Muscle of leg (tissue), 16 donors: ENCODE measurements at places on chromosomes 12 and 14. TPM values are rescaled to one million over a fixed set of nuclear protein-coding genes. Genes with fewer than 3 reads are reported as not detected.

Gene FOXG1
- not detected for polyA plus RNA-seq

Gene BHLHE41
- 3.9 TPM for polyA plus RNA-seq

Gene TMPRSS12
- not detected for polyA plus RNA-seq

Gene NEUROD4
- not detected for polyA plus RNA-seq

Gene CYP27B1
- 1.3 TPM for polyA plus RNA-seq

Gene C1QL4
- polyA plus RNA-seq = not detected

Gene PLEKHD1
- polyA plus RNA-seq = 0.89 TPM

Gene HELB
- 1.1 TPM for polyA plus RNA-seq

Gene TMEM106C
- polyA plus RNA-seq = 65.9 TPM

Gene TAS2R19
- polyA plus RNA-seq = 0.75 TPM

Gene GLIPR1L1
- polyA plus RNA-seq = 0.18 TPM

Gene GALNT6
- 0.59 TPM for polyA plus RNA-seq

Gene LALBA
- not detected for polyA plus RNA-seq

Gene STYK1
- 0.39 TPM for polyA plus RNA-seq

Gene P2RX7
- 0.78 TPM for polyA plus RNA-seq

Gene JPH4
- polyA plus RNA-seq = 3.0 TPM

Gene CABP1
- polyA plus RNA-seq = 2.7 TPM

Gene NCOR2
- polyA plus RNA-seq = 86.7 TPM

Gene PUS7L
- polyA plus RNA-seq = 5.8 TPM

Gene SLC8A3
- 4.1 TPM for polyA plus RNA-seq

Gene AGAP2
- polyA plus RNA-seq = 11.7 TPM

Gene IL22
- polyA plus RNA-seq = not detected

Gene ITGB7
- polyA plus RNA-seq = 1.1 TPM

Gene PTGES3
- 208 TPM for polyA plus RNA-seq

Gene INSM2
- not detected for polyA plus RNA-seq

Gene SMOC1
- polyA plus RNA-seq = 5.3 TPM
